Urothelium cell line (cell line): ENCODE measurements at places on chromosomes 13 and 19.

DNA sequence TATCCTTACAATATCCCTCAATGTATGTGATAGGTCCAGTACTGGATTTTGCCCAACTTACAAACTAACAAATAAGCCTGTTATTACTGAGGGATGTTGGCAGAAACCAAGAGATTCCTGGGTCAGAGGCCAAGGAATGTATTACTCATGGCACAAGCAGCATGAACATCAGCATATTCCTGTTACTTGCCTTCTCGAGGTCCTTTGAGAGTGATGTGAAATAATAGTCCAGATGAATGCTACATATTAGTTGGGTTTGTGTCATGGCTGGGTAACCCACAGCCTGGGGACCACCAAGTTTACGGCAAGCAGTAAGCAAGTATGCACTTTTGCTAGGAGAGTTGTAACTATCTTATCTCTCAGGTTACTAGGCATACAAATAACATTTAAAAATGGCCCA is 384.5 kb upstream of the GPC6 start:
- peak; percentile 17 for DNase-seq

- peak; percentile 67 for DNase-seq
These were observed 40.5 kb downstream of the DZIP1 start for GRCh38 chr13:95603887-95604555.

- DNase-seq = no peak
These were observed 41.6 kb upstream of the RFC3 start for GRCh38 chr13:33776239-33776881.

GRCh38 chr19:13396250-13397080 is 109.8 kb downstream of the CACNA1A start:
- DNase-seq = peak; percentile 12

DNA sequence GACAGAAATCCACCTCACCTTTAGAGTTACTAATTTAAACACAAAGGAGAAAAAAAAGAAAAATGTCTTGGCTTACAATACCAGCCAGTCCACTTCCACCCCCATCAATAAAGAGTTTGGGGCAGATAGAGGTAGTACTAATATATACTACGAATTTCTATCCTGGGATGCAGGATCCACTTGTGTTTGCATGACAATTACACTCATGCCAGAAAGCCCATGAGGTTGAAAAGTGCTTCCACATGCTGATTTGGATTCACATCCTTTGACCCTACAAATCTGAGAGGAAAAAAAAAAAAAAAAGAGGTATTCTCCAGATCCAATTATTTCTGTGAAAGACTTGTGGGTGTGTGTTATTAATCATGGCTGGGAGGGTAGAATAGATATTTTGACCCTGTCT is 335.2 kb downstream of the SLITRK1 start:
- DNase-seq = no peak

DNA sequence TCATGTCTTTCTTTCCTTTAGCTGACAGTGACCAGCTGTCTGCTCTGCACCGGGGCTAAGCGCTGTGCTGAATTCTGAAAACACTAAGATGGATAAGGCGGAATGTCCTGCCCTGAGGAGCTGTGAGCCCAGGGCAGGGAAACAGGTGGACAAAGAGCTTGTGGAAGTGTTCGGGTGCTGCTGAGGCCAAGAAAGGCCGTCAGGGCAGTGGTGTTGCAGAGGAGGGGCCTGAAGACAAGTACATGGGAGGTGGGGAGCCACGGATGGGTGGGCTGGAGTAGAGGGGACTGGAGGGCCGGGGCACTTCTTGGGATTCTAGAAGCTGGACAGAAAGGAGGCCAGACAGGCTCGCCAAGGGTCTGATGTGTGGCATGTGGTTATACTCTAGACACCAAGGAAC is 66.2 kb upstream of the GPR183 start:
- no peak for DNase-seq

GRCh38 chr13:83881140-83881684 is 1.1 kb downstream of the SLITRK1 start:
- DNase-seq = no peak

DNA sequence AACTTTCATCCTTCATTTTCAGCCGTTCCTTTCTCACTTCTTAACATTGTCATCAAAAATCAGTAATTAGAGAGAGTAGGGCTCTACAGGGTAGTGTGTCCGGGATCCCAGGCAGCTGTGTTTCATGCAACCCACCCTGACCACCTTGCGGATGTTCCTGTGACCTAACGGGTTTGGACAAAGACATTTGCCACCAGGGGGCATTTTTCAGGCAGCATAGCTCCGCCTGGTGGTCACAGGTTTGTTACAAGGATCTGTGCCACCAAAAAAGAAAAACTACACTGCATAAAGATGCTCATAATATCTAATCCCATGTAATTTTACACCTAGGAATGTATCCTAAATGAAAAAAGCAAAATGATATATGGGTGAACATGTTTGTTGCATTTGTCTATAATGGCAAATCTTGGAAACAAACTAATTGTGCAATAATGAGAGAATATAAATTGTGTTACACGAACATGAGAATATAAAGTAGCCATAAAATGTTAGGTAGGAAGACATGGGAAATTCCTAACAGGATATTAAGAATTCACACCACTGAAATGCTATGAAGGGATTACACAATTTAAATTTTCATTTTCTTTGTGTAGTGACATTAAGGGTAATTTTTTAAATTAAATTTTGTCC is 123.0 kb downstream of the SLC7A1 start:
- DNase-seq = peak; percentile 37

DNA sequence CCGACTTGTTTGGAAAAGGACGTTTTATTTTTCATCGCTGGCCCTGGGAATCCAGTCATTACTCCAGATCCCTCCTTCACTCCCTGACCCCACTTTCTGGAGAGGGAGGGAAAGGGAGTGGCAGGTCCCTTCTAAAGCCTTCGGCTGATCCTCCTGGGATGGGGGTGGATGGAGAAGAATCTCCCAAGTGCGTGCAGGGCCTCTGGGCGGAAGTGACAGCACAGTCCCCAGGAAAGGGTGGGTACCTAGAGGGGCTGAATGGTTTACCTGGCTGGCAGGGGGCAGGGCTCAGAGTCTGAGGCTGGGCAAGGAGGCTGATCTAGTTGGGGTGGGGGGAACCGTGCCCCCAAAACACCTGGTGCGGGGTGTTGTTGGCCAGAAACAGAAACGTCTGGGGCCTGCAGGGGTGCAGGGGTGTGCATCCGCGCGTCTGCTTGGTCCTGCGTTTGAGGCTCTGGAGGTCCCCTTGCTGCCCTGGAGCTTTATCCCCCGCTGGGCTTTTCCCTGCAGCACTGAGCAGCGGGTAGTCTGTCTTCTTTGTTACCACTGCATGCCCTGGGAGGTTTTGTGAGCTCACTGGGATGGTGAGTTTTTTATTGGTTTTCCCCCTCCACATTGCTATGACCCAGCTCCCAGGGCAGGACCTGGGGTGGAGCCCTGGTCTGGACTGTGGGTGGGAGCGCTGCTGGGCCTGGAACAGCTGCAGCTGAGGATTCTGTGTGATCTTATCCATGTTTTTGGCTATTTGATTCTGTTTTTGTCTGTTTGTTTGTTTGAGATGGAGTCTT is 3.0 kb upstream of the ZNF628 start:
- no peak for DNase-seq

- DNase-seq = no peak
These were observed 55.1 kb downstream of the CDADC1 start for GRCh38 chr13:49302817-49303216.

DNA sequence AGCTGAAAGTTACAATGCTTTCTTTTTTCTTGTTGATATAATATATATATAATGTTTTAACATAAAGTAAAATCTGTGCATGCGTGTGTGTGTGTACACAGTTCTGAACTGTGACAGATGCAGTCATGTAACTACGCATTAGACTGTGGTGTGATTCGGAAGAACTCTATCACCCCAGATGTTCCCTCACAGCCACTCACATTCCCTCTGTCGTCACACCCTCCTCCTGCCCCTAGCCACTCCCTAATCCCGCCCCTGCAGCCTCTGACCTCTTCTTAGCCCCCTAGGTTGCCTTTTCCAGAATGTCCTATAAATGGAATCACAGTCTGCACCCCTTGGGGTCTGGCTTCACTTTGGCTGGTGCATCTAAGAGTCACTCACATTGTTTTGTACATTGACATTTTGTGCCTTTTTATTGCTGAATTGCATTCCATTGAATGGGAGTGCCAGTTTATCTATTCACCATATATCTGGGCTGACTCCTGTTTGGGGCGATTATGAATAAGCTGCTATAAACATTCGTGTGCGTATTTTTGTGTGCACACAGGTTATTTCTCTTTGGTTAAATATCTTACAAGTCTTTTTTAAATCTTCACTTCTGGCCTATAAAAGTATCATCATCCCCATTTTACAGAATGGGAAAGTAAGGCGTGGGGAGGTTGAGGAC is 20.4 kb downstream of the DHRS12 start:
- no peak for DNase-seq

GRCh38 chr13:93948162-93948922 is 531.1 kb downstream of the DCT start:
- no peak for DNase-seq

DNA sequence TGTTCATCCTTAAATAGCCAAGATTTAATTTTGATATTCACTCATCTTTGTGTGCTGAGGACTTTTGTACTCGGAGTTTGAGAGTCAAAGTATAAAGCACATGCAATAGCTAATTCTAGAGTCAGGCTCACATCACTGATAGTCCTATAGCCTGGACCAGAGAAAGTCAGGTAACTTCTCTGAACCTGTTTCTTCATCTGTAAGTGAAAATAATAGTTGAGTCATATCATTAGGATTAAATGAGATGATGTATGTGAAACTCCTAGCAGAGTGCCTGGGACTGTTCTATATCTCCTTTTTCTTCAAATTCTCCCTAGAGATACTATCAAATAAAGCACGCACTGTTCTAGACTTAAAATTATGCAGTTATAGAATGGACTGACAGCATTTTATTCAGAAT is 9.0 kb downstream of the CHAMP1 start:
- no peak for DNase-seq

GRCh38 chr19:3061182-3062161 is 823 bp downstream of the TLE5 start:
- peak; percentile 48 for DNase-seq

- peak; percentile 94 for DNase-seq
These were observed 20.2 kb upstream of the GATAD2A start for GRCh38 chr19:19385131-19385895.

GRCh38 chr19:13610039-13610691 is 103.9 kb upstream of the CACNA1A start:
- no peak for DNase-seq

GRCh38 chr19:10389863-10390262 is 9.5 kb upstream of the TYK2 start:
- no peak for DNase-seq

DNA sequence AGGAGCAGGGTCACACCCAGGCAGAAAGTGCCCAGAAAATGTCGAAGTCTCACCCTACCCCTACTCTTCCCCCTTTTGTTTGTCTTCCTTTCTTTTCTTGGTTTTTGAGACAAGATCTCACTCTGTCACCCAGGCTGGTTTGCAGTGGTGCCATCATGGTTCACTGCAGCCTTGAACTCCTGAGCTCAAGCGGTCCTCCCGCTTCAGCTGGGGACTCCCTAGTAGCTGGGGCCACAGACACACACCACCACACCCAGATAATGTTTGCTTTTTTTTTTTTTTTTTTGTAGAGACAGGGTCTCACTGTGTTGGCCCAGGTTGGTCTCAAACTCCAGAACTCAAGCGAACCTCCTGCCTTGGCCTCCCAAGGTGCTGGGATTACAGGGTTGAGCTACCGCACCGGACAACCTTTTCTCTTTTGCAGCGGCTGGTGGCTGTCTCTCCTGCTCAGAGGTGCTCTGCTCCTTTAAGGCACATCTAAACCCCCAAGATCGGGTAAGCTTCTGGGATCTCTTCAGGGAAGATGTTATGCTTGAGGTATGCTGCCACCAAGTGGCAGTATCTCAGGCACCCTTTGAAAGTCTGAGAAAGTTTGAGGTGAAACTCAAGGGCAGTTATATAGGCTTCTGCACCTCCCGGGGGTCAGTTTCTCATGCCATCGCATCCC is 22.4 kb upstream of the EBI3 start:
- DNase-seq = peak; percentile 37

- DNase-seq = no peak
These were observed 4.0 kb downstream of the TMIGD2 start for GRCh38 chr19:4297901-4298809.

DNA sequence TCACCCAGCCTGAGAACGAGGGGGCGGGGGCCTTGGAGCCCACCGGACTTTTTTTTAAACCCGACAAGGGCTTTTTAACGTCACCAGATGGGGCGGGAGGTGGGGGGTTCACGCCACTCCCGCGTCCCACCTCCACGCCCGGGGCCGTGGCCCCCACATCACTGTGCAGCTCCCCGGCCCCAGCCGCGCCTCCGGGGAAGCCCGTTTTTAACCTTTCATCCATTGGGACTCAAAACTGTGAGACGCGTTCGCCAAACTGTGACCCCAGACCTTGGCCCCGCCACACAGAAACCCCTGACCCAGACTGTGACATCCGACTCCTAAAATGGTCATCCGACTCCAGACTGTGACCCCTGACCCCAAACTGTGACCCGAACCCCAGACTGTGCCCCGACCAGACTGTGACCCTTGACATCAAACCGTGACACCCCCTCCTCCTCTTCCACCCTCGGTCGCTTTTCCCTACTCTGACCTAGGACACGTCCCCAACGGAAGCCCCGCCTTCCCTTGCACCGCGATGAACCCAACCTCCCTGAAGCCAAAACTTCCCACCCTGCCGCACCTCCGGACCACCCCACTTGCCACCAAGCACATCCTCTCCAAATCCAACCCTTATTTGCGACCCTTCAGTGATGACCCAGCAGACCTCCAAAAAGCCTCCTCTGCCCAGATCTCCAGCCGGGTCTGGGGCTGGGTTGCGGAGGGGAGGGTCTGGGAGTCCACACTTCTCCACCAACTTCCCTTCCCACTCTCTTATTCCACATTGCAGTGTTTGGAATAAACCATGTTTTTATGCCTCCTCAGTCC is 1.5 kb upstream of the GRWD1 start:
- no peak for DNase-seq

- DNase-seq = peak; percentile 67
These were observed 14.7 kb downstream of the C13orf46 start for GRCh38 chr13:113959198-113959597.

DNA sequence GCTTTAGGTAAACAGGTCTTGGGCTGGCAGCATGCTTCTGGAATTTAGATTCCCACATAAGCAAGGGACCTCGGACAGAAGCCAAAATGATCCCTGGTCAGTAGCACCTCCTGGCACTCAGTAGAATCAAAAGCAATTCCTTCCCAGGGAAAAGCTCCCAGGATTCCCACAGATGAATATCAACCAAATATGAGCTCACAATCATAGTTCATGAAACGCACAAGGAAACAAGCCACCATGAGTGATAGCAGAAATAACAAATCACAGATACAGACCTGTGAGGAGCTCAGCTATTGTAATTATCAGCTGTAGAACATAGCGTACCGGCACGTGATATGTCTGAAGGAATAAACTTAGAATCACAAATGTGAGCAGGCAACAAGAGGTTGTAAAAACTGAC is 21.8 kb upstream of the PLAUR start:
- DNase-seq = no peak
